Renal pelvis (tissue), 12 donors: ENCODE measurements at places on chromosomes 11 and 22. TPM values are rescaled to one million over a fixed set of nuclear protein-coding genes. Genes with fewer than 3 reads are reported as not detected.

DNA sequence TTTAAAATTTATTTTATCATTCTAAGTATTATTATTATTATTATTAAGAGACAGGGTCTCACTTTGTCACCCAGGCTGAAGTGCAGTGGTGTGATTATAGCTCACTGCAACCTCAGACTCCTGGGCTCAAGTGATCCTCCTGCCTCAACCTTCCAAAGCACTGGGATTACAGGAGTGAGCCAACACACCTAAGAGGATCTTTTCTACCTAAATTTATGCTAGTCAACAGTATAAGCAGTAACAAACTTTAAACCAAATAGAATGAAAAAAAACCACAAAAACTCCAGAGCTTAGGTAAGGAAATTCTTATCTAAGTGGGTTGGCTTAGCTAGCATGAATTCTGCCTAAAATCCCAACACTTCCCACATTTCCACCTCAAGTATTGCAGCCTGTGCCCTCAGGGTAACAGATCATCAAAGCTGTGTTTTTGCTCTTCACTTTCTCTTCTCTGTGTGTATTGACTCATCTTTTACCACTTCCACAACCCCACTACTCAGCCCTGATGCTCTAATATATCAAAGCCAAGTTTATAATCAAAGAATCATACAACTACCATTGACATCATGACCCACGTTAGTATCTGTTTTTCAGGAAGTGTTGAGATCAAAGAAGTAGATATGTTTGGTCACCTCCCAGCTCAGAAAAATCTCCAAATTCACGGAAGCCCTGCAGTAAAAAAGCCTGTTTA, 93.7 kb upstream of the SPON1 start:
- no peak for DNase-seq

GRCh38 chr11:115503083-115503885, 931 bp downstream of the CADM1 start:
- peak; percentile 69 for DNase-seq

DNA sequence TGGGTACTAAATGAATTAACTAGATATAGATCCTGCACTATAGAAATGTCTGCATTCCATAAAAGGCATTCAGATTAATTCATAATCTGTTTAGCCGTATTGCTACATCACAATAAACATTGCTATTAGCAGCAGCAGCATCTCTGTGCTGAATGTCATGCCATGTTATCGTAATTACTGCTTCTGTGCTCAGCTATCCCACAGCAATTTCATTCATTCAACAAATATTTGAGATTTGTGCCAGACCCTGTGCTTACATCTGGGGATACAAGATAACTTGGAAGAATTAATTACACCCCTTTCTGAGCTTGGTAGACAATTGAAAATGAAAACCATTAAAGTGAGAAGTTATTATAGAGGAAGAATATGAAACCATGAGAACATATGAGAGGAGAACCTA, 185.8 kb upstream of the C11orf87 start:
- no peak for DNase-seq

DNA sequence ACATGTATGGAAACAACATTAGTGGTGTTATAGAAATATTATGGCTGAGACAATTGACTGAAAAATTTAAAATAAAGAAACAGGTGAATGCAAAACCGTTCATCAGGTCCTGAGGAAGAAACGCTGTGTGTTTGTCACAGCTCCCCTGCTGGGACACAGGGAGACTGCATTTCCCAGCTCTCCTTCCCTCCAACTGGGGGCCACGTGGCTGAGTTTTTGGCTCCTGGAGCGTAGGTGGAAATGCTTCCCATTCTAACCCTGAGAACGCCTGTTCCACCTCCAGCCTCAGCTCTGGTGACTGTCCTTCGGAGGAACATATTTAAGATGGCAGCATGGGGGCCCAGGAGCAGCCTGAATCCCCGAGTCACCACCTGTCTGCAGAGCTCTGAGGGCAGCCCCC, 398.6 kb downstream of the BRD1 start:
- no peak for DNase-seq

The KBTBD3 gene
- polyA plus RNA-seq, result 10.0 TPM

The CCDC157 gene
- 6.6 TPM for polyA plus RNA-seq

- no peak for DNase-seq
Observed at GRCh38 chr11:2741006-2741376, 41.2 kb upstream of the KCNQ1OT1 start.

DNA sequence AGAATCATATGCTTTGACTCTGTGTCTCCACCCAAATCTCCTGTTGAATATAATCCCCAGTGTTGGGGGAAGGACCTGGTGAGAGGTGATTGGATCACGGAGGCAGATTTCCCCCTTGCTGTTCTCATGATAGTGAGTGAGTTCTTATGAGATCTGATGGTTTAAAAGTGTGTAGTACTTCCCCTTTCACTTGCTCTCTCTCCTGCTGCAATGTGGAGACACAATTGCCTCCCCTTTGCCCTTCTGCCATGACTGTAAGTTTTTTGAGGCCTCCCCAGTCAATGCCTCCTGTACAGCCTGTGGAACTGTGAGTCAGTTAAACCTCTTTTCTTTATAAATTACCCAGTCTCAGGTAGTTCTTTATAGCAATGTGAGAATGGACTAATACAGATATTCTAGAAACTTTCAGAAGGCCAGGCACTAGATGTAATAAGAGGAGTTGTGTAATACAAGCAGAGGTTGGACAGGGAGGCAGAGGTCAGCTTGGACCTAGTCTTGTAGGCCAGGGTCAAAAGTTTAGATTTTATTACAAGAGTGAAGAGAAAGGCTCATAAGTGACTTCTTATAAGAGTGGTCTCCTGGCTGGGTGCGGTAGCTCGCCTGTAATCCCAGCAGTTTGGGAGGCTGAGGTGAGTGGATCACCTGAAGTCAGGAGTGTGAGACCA, 9.3 kb upstream of the SERPING1 start:
- no peak for DNase-seq
